ENCODE measurements at places on chromosomes 12 and 14. TPM values are rescaled to one million over a fixed set of nuclear protein-coding genes. Genes with fewer than 3 reads are reported as not detected.

DNA sequence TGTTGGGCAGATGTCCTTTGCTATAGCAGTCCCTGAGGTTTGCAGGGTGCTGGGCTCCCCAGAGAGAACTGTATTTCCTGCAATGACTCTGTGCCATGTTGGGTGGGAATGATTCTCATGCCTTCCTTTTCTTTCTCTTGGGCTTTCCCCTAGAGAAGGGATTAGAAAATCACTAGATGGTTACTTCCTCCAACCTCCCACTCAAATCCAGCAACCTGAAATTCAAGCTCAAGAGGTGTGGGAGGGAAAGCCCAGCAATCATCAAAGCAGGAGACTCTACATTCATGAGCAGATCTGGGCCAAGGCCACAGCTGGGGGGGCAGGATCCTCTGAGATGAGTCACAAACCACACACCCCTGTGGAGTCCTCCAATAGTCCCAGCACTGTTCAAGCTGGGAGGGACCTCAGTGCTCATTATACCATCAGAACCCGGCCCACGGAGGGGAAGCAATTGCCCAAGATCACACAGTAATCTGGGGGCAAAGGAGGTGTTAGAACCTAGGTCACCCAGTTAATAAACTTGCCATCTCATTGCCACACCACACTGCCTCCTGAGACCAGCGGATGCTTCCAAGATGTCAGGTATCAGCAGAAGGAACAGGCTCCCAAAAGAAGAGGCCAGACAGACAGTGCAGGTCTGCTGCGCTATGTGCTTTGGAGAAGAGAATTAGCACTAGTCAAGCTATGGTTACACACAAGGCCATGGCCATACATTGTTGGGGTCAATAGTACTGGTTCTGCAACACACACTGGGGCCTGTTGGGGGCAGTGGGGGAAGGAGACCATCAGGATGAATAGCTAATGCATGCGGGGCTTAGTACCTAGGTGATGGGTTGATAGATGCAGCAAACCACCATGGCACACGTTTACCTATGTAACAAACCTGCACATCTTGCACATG is 65.7 kb downstream of the TTC9 start:
- no peak overlapping the region for H3K27ac ChIP-seq
- no peaks in the 10 kb centered on the region for H3K36me3 ChIP-seq
- no peaks in the 10 kb centered on the region for H3K27me3 ChIP-seq
- H3K4me1 ChIP-seq: no peaks in the 10 kb centered on the region
- H3K4me3 ChIP-seq: no peak overlapping the region

Gene ALX1
- total RNA-seq: not detected

Gene SNRNP35
- total RNA-seq: 5.9 TPM

Gene CISTR
- total RNA-seq: not detected

Gene WNT1
- total RNA-seq: not detected

GRCh38 chr12:13727707-13728195 is 253.7 kb downstream of the GRIN2B start:
- H3K27ac ChIP-seq: no peak overlapping the region
- no peaks in the 10 kb centered on the region for H3K4me1 ChIP-seq
- no peaks in the 10 kb centered on the region for H3K36me3 ChIP-seq

GRCh38 chr12:63963868-63964267 is 119.4 kb downstream of the SRGAP1 start:
- H3K36me3 ChIP-seq: no peaks in the 10 kb centered on the region
- no peak overlapping the region for H3K27ac ChIP-seq
- H3K27me3 ChIP-seq: no peaks in the 10 kb centered on the region
- no peak for DNase-seq
- no peak overlapping the region for H3K4me3 ChIP-seq
- no peaks in the 10 kb centered on the region for H3K4me1 ChIP-seq

Gene ARHGAP5
- total RNA-seq: 32.6 TPM

Gene CPSF2
- 8.0 TPM for total RNA-seq

GRCh38 chr14:22036541-22037239 is 363.1 kb upstream of the OR4E1 start:
- no peaks in the 10 kb centered on the region for H3K27me3 ChIP-seq
- no peaks in the 10 kb centered on the region for H3K4me1 ChIP-seq
- no peak overlapping the region for H3K4me3 ChIP-seq

Gene WIF1
- not detected for total RNA-seq

Gene RNASE7
- total RNA-seq: not detected

DNA sequence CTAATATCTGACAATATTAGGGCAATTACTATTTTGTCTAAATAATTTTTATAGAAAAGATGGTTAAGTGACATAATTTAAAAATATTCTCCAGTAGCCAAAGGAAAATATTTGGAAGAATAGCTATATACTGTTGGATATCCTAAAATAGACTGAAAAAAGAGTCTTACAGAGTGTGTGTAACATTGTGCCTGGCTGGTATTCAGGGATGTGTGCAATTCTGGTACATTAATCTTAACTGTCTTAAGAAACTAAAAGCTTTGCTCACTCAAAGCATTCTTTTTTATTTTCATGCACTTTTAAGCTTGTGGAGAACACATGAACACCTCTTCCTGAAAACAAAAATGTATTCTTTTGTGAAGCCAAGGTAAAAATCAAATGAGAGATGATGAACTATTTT is 10.1 kb upstream of the NR2C1 start:
- H3K27ac ChIP-seq: peak overlapping the region; percentile 70
- no peaks in the 10 kb centered on the region for H3K36me3 ChIP-seq
- no peak for DNase-seq
- no peaks in the 10 kb centered on the region for H3K27me3 ChIP-seq
- peak overlapping the region; percentile 30 for H3K4me3 ChIP-seq
- peaks cover 16% of the 10 kb centered on the region for H3K4me1 ChIP-seq

DNA sequence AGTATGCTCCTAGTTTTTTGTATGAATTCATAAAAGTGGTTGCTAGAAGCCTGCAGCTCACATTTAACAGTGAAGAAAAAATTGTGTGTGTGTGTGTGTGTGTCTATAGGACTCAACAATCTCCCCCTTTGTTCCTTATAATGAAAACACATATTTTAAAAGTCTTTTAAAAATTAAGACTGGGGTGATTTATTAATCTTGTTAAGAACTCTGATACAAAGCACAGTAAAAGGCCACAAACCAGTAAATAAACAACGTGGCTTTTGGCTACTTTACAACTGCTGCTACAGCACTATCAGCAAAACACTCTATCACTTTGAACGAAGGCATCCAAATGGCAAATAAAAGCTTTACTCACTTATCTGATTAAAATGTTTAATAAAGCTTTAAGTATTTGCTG is 594 bp upstream of the VCPKMT start:
- H3K27ac ChIP-seq: peak overlapping the region; percentile 85
- no peak for DNase-seq
- H3K4me3 ChIP-seq: peak overlapping the region; percentile 84

GRCh38 chr12:100251917-100252316 is 15.0 kb downstream of the DEPDC4 start:
- no peaks in the 10 kb centered on the region for H3K27me3 ChIP-seq
- no peak overlapping the region for H3K4me3 ChIP-seq
- no peaks in the 10 kb centered on the region for H3K36me3 ChIP-seq
- no peak overlapping the region for H3K27ac ChIP-seq
- DNase-seq: no peak

DNA sequence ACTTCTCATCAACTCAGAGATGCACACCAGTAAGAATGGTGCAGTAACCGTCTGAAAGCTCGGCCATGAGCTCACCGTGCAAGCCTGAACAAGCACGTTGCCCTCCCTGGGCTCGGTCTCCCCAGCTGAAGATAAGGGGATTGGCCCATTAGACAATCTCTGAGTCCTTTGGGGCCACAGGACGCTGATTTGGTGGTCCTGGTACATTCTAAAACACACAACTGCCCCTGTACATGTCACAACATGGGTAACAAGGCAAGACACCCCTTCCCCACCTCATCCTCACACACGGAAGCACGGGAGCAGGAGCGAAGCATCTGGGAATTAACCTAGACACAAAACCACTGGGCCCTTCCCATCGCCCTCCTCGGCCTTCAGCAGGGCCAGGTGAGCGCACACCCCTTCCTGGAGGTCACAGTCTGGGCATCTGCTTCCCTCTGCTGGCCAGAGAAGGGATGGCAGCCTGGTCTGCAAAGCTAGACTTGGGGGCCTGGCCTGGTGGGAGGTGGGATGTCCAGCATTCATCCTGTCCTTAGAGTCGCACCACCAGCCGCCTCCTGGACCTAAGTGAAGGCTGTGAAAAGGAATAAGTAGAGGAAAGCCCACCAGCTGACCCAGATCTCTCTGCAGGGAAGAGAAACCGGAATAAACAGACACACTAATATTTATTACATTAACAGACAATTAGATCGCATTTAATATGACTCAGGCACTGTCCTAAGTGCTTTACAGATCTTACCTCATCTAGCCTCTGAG is 18.9 kb upstream of the SMUG1 start:
- no peak overlapping the region for H3K27ac ChIP-seq
- H3K27me3 ChIP-seq: no peaks in the 10 kb centered on the region
- H3K36me3 ChIP-seq: no peaks in the 10 kb centered on the region
- DNase-seq: no peak
- no peaks in the 10 kb centered on the region for H3K4me1 ChIP-seq

DNA sequence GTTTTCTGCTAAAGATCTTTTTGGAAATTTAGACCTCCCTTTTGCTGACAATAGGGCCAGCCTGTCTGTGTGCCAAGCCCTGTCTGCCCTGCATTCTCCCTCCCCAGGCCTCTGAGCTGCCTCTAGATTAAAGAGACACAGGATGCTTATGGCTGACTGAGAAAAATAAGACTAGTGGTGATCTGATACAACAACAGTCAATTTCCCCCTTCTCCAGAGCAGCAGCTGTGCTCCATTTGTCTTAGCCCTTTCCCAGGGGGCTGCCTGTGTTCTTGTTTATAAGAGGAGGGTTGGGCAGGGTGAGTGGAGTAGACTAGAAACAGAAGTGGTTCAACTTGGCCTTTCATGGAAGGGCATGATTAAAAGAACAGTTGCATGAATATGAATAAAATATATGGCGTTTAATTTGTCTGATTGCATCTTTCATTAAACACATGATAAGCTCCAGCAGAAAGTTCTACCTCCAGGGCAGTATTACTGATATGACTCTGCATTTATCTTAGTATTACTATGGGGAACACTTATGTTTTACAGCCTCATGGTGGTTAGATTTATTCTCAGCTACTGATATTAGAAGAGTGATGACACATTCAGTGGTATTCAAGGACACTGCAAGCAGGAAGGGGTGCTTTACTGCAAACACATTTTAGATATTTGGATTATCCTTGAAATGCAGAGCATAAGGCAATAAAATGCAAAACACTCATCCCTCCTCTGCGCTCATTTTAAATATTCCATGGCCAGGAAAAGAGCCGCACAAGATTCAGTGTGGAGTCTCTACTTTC is 150.2 kb upstream of the CLEC14A start:
- H3K4me3 ChIP-seq: no peak overlapping the region
- no peaks in the 10 kb centered on the region for H3K36me3 ChIP-seq
- H3K4me1 ChIP-seq: peaks cover 22% of the 10 kb centered on the region
- no peak for DNase-seq
- no peaks in the 10 kb centered on the region for H3K27me3 ChIP-seq

GRCh38 chr14:73237219-73237785 is at the start of gene PAPLN:
PAPLN (plus strand) TSS chr14:73237506; CDS start chr14:73239779, 2,273 bp downstream.
- H3K4me3 ChIP-seq: peak within 1 kb of the TSS; percentile 53
- H3K4me1 ChIP-seq: peaks cover 27% of the 10 kb centered on the region
- H3K27ac ChIP-seq: no peak within 1 kb of the TSS
- peaks cover 20% of the 10 kb centered on the region for H3K27me3 ChIP-seq
- no peak for DNase-seq

DNA sequence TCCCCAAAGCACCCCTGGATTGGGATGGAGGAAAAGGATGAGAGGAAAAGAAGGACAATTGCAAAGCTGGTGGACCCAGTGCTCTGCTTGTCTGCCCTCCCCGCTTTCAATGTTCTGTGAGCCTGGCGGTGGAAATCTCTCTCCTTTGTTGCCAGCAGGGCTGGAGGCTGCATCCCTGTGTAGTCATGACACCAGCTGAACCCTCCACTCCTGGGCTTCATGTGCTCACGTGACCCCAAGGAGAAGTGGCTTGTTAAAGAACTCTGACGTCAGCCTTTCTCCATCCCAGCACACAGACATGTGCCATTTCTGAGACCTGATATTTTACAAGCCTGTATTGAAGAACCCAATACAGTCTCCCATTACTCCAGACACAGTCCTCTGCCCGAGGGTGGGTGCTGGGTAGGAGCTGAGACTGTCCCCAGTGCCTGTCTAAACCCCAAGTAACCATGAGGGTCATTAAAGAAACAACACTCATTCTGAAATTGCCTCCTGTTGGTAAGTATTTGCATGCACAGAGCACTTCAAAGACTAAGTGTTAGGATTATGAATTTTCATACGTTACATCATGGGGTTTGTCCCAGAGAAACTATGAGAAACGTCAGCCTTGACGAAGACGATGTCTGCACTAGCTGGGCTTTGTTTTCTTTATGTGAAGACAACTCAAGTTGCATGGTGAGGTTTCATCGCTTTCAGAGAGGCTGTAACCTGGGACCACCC is 21.7 kb downstream of the GALNT16 start:
- DNase-seq: no peak
- H3K4me3 ChIP-seq: no peak overlapping the region
- H3K27ac ChIP-seq: no peak overlapping the region
- H3K4me1 ChIP-seq: no peaks in the 10 kb centered on the region

- no peaks in the 10 kb centered on the region for H3K27me3 ChIP-seq
- H3K4me1 ChIP-seq: no peaks in the 10 kb centered on the region
- H3K4me3 ChIP-seq: no peak overlapping the region
- H3K36me3 ChIP-seq: no peaks in the 10 kb centered on the region
Measured at GRCh38 chr12:66823857-66824570, 145.1 kb upstream of the GRIP1 start.

DNA sequence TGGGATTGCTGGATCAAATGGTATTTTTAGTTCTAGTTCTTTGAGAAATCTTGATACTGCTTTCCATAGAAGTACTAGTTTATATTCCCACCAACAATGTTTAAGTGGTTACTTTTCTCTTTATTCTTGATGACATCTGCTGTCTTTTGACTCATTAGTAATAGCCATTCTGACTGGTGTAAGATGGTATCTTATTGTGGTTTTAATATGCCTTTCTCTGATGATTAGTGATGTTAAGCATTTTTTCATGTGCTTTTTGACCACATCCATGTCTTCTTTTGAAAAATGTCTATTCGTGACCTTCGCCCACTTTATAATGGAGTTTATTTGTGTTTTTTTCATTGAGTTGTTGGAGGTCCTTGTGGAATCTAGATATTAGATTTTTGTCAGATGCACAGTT is 865.7 kb downstream of the SLC6A15 start:
- no peak overlapping the region for H3K4me3 ChIP-seq
- H3K36me3 ChIP-seq: no peaks in the 10 kb centered on the region
- no peaks in the 10 kb centered on the region for H3K4me1 ChIP-seq
- H3K27ac ChIP-seq: no peak overlapping the region

Gene HOXC13
- not detected for total RNA-seq

- peaks cover 4% of the 10 kb centered on the region for H3K4me1 ChIP-seq
- no peak overlapping the region for H3K4me3 ChIP-seq
- DNase-seq: peak; percentile 87
- no peak overlapping the region for H3K27ac ChIP-seq
- H3K27me3 ChIP-seq: no peaks in the 10 kb centered on the region
- H3K36me3 ChIP-seq: peaks cover 26% of the 10 kb centered on the region
Measured at GRCh38 chr12:109597795-109598427, 24.3 kb downstream of the MVK start.

- H3K4me3 ChIP-seq: no peak overlapping the region
- H3K27me3 ChIP-seq: no peaks in the 10 kb centered on the region
- H3K4me1 ChIP-seq: no peaks in the 10 kb centered on the region
Measured at GRCh38 chr14:50892255-50892654, 20.4 kb downstream of the ABHD12B start.

Gene CEBPE
- total RNA-seq: not detected

Gene DENND5B
- total RNA-seq: 4.7 TPM

- DNase-seq: no peak
- no peak overlapping the region for H3K4me3 ChIP-seq
- H3K27me3 ChIP-seq: no peaks in the 10 kb centered on the region
- H3K27ac ChIP-seq: no peak overlapping the region
Measured at GRCh38 chr12:19428246-19428645, 11.0 kb upstream of the AEBP2 start.
